Cerebellar nuclear complex (tissue), 1 donor: ENCODE measurements at places on chromosomes 3 and 15.

DNA sequence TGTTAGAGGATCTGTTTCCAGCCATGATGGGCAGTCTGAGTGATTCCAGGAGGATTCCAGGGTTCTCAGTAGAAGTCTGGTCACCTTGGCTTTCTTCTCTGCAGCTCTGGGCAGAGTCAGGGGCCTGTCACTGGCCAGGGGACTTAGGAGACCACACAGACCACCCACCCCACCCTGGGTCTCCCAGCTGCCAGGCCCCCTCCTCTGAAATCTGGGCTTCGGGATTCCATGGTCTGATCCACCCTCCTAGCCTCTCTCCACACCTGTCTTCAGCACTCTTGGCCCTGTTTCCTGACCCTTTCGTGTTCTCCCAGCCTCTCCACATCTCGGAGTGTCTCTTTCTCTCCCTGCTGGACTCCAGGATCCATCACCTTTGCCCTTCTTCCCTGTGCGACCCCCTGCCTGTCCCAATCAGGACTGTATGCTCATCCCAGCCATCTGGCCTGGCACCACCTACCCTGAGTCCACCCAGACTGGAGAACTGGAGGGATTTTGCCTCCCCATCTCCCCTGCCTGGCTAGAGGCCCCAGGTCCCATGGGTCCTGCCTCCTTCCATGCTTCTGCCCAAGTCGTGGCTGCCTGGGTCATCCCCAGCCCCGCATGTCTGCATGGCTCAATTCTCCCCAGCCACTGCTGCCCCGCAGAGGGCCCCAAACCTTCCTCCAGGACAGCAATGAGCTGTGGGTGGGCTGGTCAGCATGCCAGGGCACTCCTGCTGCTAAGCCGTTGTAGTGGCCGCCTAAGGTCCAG, 34.3 kb downstream of the GOLGA6L10 start:
- no peak for DNase-seq

DNA sequence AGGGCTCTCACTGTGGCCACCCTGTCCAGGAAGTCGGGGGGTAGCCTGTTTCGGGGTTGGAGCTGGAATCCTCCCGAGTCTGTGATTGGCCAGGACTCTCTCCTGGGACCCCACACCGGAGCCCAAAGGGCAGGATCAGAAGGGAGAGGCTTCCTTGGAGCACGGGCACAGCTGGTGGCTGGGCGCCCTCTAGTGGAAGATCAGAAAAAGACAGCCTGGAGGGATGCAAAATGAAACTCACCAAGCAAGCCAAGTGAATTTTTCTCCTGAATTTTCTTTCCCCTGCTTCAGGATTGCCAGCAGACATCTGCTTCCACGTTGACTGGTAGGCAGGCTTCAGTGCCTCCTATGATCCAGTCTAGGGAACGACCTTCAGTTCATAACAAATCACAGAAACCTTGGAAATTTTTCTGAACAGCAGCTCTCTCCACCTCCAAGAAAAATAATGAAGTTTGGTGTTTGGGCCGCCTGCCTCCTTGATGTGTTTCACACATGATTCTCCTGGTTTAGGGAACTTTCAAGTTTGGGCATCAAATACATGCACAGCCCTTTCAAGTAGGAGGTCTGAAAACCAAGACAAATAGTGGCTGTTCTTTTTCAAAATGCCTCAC, 224.6 kb downstream of the VPS13C start:
- DNase-seq, result no peak

DNA sequence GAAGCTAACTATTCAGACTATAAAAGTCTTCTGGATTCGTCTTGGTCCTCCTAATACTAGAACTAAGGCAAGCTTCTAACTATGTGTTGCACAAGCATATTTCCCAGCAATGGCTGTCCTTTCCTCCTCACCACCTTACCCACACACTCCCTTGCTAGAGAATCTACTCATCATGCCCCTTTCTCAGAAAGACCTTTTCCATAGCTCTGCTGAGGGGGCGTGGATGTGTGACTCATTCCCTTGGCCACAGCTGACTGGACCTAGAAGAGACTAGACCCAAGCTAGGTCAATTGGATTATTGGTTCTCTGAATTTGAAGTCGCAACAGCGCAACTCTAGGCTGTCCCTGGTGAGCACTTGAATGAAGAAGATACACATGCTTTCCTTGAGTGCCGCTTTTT, 47.1 kb downstream of the ERC2 start:
- no peak for DNase-seq

- no peak for DNase-seq
These were observed 55.7 kb downstream of the GALK2 start for GRCh38 chr15:49225572-49226281.

GRCh38 chr3:78761126-78761525, 1006.7 kb downstream of the ROBO1 start:
- DNase-seq, result no peak

- no peak for DNase-seq
These were observed 46.2 kb downstream of the KBTBD8 start for GRCh38 chr3:67044295-67044694.

DNA sequence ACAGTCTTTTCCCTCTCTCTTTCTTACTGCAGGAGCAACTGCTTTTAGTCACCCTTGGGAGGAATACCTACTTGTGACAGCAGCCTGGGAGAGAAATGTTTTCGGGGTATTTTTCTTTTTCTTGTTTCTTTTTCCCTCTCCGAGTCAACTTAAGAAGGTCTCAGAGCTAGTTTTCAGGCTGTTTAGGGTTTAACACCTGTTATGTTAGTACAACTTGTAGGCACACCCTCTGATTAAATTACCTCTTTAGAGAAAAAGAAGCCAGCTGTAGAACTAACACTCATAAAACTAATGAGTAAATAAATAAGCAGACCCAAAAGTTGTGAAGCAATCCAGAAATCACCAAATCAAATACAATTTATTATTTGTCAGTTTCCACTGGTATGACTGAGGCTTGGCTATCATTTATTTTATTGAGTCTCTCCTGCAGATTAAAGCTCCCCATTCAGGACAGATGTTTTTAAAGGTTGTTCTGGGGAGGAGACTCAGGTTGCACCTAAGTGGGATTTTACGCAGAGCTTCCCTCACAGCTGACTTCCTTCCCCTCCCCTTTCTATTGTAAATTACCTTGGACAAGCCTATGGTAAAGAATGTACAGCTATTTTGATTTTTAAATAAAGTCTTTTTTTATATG, 112.5 kb downstream of the FOXB1 start:
- no peak for DNase-seq

DNA sequence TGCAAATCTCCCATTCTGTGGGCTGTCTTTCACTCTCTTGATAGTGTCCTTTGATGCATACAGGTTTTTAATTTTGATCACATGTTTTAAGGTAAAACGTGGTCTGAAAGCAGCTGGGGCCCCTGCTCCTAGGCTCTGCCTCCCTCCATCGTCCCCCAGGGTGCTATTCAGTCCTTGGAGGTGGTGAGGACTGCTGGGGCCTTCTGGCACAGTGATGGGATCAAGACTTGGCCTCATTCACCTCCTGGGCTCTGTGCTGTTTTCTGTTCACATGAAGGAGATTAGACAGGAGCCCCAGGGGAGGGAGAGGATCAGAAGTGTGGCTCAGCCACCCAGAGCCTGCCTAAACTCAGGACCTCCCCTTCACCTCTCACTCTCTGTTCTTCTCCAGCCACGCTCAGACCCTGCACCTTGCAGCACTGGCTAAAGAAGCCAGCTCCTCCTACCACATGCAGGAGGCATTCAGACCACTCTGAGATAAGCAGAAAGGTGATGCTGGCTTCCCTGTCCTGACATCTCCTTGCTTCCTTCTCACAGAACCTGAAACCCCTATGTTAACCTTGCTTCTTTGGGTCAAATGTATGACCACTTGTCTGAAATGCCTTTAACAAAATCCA, 43.9 kb downstream of the PAQR5 start:
- no peak for DNase-seq

DNA sequence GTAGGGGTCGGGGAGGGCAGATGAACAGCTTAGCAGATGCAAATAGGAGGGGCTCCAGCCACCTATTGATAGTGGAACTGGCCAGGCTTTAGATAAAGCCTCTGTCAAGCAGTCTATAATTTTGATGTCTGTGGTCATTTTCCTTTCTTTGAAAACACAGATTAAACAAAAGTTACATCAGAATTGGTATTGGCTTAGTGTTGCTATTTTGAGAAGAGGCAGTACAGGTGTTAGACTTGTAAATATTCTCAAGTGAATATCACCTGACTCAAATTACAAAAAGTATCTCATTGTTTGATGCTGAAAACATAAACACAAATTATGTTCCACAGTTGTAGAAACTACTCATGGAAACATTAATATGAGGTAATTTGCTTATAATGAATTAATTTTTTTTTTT, 18.1 kb downstream of the GHRL start:
- DNase-seq, result no peak

DNA sequence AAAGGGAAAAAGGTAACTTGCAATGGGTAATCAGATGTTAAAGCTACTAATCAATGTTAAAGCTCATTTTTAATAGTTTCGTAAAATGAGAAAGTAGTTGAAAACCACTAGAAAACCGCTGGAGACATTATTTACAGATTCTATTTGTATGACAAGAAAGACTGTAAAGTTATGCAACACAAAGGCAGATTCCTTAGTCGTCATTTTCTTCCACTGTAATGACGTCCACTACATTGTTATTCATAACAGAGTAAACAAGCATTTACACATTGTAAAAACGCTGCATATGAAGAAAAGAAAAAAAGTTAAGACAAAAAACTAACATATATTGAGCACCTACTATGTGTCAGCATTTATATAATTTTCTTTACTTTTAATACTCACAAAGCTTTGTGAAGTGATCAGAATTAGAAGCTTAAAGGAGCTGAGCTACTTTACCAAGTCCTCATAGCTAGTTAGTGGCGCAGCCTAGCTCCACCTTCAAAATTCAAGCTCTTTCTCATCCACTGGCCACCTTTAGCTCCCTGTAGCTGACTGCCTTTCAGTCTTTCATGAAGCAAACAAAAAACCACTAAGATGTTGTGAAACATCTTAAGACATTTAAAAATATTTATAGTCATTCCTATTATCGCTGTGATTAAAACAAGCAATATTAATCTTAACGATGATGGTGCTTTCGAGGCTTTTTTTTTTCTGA, 100.1 kb upstream of the CDIN1 start:
- no peak for DNase-seq

- DNase-seq, result no peak
These were observed 175.1 kb upstream of the KBTBD8 start for GRCh38 chr3:66823009-66823397.

DNA sequence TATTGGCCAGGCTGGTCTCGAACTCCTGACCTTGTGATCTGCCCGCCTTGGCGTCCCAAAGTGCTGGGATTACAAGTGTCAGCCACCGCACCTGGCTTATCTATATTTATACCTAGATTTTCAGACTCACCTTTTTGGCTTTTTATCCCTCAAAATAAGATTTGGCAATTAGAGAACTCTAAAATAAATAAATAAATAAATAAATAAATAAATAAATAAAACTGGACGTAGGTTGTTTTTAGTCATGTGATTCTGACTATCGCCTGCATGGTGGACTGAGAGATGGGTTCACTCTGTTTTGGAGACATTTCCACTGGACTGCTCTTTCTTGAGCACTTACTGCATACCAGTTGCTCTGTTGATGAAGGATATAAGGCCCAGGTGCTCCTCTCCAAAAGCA, 46.2 kb upstream of the AKAP13 start:
- no peak for DNase-seq

DNA sequence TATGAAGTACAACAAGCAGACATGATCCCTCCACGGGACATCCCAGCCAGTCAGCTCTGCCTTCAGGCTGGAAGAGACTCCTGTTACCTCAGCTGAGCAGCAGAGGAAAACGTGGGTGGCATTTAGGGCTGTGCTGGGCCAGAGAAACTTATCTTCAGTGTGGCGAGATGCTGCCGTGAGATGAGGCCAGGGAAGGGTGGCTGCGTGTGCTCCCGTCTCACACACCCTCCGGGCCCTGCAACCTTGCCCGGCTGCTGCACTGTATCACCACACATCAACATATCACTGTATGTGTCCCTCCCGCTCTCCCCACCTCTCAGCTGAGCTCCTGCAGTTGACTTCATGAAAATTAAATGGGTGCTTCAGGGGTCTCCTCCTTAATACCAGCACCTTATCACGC, 23.4 kb downstream of the BMF start:
- no peak for DNase-seq

GRCh38 chr15:84840741-84841429, 23.7 kb downstream of the ALPK3 start:
- DNase-seq, result no peak

- no peak for DNase-seq
These were observed 7.8 kb upstream of the UBP1 start for GRCh38 chr3:33447958-33448357.

DNA sequence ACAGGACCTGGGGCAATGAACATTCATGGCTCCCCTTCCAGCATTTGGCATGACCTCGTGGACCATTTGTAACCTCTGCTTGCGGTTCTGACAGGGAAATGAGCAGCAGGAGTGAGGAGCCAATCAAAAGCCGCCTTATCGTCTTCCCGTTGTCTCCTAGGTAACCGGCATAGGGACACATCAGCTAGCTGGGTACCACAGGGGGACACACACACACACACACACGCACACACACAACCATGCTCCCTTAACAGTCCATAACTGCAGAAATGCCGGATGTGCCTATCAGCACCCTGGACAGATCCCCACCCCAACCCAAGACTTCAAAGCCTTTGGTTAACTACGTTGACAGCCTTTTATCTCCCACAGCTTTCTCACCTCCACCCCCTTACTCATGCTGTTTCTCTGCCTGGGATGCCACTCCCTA, 53.4 kb upstream of the CCDC174 start:
- no peak for DNase-seq

GRCh38 chr15:90866161-90866715, 2.1 kb upstream of the FURIN start:
- no peak for DNase-seq

GRCh38 chr3:100482176-100482575, 10.2 kb upstream of the TMEM45A start:
- no peak for DNase-seq

- DNase-seq, result no peak
These were observed 62.1 kb downstream of the HOMER2 start for GRCh38 chr15:82890338-82890994.

DNA sequence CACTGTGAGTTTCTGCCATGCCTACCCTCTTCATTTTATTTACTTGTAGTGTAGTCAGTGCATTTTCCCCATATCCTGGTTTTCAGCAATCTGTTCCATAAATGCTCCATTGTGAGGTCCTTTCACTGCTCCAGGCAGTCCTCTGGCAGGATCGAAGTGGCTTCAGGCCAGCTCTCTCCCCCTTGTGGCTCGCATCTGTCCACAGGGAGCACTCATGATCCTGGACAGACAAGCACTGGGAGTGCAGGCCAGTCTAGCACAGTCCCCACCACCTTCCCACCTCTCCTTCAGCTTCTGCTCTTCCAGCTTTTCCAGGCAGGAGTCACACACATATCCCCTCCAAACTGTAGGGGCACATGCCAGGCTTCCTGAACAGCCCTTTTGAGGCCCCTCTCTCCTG, 173.6 kb downstream of the PPM1L start:
- no peak for DNase-seq
